ENCODE measurements at places on chromosomes 3 and 15.

GRCh38 chr3:143827425-143827824 is 20.8 kb downstream of the SLC9A9 start:
- no peak for DNase-seq

DNA sequence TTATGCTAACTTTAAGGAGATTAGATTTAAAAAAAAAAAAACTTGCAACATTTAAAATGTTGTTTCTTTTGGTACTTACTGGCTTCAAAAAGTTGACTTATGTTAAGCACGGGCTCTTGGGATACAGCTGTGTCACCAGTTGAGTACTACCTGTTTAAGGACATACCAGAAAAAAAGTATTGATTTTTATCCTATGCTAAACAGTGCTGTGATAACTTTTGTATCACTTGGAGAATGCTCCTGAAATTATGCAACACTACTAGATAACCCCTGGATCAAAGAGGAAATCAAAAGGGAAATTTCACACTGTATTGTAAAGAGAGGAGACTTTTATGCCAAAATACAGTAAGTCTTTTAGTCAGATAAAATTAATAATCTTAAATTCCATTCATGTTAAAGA is 77.7 kb downstream of the SLMAP start:
- DNase-seq, result no peak

DNA sequence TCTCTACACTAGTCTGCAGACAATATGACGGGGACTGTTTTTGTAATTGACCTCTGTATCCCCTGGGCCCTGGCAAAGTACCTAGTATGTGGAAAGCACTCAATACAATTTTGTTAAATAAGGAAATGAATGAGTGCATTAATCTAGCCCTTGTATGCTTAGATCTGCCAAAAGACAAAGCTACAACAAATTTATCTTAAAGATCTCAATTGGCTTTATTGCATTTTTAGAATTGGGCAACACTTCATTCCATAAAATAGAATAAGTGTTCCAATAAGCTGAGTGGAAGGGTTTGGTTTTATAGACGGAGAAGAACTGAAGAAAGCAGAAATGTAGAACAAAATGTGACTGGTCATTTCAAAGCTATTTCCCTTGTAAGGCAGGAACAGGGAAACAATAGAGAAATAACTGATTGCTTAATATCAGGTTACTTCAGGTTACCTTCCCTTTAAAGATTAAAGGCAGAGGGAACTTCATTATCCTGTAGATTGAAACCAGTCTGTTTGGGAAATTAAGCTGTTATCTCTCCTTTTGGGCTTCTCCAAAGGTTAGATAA is 108.3 kb upstream of the MME start:
- no peak for DNase-seq

DNA sequence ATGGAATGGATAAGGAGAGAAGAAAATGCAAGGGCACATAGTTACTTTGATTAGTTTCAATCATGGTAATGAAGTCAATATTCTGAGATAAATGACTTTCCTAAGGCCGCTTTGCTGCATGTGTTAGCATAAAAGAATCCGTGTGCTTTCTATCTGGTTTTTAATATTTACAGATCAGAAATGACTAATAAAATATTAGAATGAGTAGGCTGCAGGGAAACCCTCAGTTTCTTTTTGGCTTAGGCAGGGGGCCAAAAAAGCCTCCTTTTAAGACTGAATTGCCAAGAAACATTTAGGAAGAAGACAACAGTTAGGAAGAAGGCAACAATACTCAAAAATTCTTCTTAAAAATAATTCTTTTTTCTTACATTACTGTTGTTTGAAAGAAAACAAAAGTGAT is 11.6 kb downstream of the NEK11 start:
- no peak for DNase-seq

GRCh38 chr15:49115062-49115461 is 40.3 kb downstream of the COPS2 start:
- no peak for DNase-seq

GRCh38 chr3:94172695-94173310 is 109.9 kb downstream of the NSUN3 start:
- DNase-seq, result no peak

DNA sequence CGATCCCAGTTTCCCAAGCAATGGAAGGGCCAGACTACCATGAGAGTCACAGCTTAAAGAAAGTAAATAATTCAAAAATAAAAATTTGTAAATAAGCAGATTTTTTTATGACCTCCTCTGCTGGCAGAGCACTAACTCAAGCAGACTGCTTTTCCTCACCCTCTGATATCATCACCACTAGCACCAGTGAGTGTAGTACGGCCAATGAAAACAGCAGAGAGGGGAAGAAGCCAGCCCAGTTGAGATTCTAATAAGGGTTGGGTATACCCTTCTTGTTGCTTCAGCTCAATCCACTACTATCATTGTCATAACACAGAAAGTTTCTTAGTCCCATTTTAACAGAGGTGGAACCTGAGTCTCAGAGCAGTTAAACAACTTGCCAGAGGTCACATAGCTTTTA is 193.1 kb downstream of the ERC2 start:
- DNase-seq, result no peak

DNA sequence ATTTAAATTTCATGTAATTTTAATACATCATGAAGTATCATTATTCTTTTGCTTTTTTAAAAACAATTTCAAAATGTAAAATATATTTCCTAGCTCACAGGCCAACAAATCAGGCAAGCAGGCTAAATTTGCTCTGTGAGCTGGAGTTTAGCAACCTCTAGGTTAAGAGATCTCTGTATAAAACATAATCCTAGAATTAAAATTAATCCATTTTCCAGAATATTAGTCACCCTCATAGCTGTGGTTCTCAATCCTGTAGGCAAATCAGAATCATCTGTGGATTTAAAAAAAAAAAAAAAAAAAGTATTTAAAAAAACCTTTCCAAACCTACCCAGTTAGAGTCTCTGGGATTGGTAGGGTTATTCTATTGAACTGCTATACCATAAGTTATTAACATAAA is 209.7 kb downstream of the MINAR1 start:
- no peak for DNase-seq

DNA sequence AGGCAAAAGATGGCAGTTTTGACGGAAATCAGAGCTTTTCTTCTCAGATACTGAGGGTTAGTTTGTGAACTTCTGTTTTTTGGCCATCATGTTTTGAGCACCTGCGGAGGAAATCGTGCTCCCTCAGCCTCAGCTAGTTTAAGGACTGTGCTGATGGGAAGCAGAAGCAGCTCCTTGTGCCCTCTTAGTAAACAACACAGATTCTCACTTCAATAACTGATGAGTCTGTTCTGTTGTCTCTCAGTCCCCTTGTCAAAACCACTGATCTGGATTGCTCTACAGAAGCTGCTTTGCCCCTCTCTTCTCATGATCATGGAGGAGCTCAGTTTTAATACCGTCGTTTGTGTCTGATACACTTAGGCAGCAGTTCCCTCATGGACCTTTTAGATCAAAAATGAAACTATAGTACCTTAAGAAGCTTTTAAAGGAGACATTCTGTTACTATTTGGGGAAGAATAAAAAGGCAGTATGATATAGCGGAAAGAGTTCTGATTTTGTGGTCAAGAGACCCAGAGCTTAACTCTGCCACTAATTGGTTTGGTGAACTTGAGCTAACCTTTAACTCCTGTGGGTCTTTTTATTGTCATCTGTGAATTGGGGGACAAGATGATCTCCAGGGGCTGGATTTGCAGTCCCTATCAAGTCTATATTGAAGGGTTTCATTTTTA is 152.6 kb downstream of the BBX start:
- no peak for DNase-seq

DNA sequence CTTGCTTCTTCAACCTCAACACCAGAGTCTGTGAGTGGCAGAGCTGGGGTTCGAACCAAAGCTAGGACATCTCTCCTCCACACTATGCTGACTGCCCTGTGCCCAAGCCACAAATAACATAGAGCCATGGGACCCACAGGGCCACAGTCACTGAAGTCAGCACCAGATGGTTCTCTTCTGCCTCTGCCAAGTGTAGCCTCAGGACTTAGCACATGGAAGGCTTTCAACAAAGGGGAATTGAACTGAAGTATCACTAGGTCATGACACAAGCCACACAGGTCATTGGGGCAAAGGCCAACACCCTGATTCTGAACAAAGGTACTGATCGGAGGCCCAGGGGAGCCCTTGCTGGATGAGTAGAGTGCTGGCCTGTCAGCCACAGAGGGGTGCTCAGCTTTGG is 83.6 kb downstream of the BDH1 start:
- DNase-seq, result no peak

DNA sequence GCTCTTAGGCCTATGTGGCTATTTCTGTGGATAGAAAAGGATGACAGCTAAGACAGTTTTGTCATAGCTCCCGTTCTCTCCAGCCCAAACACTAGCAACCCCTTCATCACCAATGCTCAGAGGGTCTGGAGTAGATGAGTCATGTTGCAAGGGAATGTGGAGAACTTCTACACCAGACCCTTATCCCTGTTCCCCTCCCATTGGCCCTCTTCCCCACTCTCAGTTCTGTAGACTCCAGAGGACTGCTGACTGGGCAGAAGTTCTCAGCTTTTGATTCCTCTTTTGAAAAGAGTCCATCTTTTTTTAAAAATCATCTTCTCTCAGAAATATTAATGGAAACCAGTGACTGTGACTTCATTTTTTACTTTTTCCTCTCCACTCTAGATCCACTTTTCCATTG is 2.4 kb upstream of the MYZAP start:
- DNase-seq, result peak; percentile 47

- no peak for DNase-seq
Observed at GRCh38 chr15:67076147-67076843, 10.9 kb downstream of the SMAD3 start.

GRCh38 chr3:52213901-52214300 is 11.5 kb downstream of the TLR9 start:
- DNase-seq, result no peak

DNA sequence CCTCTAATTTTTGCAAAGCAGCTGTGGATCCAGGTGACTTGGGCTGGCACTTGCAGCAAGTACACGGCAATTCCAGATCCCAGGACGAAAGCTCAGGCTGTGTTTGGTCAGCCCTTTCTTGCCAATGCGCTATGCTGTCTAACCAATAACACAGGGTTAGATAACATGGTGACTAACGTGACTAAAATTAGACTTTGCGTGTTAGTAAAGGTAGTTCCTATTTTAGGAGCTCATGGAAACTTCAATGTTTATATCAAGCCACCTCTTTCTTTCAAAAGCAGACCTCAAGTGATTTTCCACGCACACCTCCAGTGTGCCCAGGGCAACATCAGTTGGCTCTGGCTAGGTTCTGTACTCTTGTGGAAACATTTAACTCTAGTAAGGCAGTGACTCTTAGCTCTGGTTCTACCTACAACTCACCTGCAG is 32.5 kb downstream of the CDCP1 start:
- DNase-seq, result no peak

GRCh38 chr3:120355486-120355885 is 6.3 kb upstream of the LRRC58 start:
- no peak for DNase-seq

DNA sequence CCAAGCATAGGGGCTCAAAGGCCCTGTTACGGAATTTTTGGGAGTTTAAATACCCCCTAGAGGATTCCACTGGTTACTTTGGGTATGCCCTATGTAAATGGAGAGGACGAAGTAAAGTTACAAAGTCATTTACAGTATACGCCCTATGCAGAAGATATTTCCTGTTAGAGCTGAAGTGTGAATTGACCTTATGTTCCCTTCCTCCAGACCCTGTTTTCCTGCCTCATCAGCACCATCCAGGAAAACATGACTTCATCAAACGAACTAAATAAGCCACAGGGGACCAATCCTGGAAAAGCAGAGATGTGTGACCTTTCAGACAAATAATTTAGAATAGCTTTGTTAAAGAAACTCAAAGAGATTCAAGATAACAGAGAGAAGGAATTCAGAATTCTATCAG is 177.4 kb downstream of the SQOR start:
- no peak for DNase-seq

DNA sequence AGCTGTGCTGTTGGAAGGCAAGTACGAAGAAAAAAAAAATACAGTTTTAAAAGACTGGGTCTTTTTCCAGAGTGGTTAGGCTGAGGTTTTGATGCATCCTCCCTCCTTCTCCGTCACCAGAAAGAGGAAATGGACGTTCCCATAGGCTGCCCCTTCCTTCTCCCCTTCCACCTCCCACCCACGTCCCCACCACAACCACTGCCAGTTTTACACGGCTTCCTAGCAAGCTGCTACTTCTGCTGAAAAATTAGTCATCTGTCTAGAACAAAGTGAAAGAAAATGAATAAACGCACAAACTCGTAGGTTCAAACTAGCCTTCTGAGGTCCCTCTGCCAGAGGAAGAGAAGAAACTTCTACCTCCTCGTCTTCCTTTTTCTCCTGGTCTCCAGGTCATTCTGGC is 71.6 kb upstream of the RPL35A start:
- no peak for DNase-seq

DNA sequence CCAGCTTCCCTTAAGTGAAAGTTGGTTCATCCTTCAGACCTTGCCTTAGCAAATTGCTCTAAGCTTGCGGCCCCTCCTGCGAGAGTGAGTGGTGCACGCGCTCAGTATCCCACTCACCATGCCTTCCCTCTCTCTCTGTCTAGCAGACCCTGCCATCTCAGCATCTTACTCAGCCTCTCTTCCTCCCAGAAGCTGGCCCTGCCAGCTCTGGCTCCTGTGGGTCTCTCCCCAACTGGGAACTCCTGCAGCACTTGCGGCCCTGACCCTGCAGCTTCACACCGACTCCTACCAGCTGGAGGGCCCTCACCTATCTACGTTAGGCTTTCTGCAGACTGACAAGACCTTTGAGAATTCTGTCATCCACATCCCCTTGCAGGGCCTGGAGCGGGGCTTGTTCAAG is 286.1 kb upstream of the TLE3 start:
- no peak for DNase-seq

GRCh38 chr3:155701882-155702465 is 42.9 kb downstream of the PLCH1 start:
- peak; percentile 57 for DNase-seq

DNA sequence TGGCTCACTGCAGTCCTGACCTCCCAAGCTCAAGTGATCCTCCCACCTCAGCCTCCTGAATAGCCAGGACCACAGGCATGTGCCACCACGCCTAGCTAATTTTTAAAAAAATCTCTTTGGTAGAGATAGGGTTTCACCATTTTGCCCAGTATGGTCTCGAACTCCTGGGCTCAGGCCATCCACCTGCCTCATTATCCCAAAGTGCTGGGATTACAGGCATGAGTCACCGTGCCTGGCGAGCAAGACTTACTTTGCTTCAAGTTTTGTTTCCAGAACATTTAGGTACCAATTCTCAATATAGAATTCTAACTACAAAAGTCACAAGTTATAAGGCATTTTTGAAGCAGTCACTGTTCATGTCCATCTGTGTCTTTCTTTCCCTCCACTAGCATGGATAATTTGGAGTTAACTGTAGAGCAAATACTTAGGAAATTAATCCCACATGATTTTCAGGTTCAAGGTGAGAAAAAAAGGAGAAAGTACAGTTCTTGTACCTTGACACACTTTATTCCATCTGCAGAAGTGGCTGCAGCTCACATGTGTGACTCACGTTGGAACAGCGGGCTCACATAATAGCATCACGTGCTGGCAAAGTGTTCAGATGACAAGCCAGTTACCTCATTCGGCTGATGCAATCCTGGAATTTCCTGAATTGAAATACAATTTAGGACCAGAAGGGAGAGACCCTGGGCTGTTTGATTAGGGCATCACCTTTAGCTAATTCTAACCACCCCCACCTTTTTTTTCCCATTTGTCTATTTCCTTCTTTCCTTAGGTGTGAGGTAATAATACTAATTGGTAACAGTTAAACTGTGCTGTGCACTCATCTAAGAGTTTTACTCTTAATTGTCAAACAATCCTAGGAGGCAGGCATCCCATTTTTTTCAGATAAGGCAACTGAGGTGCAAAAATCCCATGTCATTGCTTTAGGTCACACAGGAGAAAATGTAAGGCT is 46.9 kb upstream of the NEDD4 start:
- peak; percentile 80 for DNase-seq

Measured in muscle of arm (tissue), 14 donors.